NB4 (cell line): ENCODE measurements at places on chromosomes 1 and 21.

- no peak for DNase-seq
Measured at GRCh38 chr1:229093609-229094336, 177.1 kb upstream of the RAB4A start.

- DNase-seq = no peak
Measured at GRCh38 chr1:110074166-110074565, 3.7 kb upstream of the ALX3 start.

DNA sequence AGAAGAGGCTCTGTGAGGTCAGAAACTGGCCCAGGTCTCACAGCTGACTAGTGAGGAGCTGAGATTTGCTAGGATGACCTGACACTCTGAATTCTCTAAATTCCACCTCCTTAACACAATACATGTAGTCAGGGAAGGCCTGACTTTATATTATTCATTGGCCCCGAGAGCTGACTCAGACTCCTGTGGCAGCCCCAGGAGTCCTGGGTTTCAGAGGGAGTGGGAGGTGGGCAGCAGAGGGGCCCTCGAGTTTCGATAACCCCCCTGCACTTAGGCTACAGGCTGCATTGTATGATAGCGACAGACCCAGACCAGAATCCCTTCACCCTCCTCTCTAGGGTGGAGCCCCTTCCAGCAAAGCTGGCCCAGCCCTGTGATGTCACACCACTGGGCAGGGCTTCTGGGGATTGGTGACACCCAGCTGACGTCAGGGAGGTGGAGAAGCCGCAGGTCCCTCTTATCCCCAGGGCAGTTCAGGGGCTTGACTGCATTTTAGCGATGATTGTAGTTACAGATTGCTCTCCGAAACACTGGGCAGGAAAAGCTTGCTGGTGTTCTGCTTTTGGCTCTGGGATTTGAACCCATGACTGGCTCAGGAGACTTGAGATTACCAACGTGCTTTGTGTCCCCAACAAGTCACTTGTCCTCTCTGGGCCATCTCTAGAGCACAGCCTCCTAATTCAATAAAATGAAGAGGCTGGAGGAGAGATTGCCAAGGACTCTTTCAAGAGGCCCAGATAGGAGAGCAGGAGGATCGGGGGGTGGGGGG lies 17.0 kb upstream of the GPR37L1 start:
- DNase-seq = no peak

- DNase-seq = no peak
Measured at GRCh38 chr1:111943846-111944749, 45.4 kb downstream of the KCND3 start.

DNA sequence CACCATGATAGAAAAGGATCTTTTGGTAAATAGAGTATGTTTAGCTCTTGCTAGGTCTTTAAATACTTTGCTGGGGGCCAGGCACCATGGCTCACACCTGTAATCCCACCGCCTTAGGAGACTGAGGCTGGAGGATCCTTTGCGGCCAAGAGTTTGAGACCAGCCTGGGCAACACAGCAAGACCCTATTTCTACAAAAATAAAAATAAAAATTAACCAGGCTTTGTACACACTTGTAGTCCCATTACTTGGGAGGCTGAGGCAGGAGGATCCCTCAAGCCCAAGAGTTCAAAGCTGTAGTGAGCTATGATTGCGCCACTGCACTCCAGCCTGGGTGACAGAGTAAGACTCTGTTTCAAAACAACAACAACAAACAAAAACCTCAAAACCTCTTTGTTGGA lies 1.1 kb upstream of the KCNE2 start:
- no peak for DNase-seq

DNA sequence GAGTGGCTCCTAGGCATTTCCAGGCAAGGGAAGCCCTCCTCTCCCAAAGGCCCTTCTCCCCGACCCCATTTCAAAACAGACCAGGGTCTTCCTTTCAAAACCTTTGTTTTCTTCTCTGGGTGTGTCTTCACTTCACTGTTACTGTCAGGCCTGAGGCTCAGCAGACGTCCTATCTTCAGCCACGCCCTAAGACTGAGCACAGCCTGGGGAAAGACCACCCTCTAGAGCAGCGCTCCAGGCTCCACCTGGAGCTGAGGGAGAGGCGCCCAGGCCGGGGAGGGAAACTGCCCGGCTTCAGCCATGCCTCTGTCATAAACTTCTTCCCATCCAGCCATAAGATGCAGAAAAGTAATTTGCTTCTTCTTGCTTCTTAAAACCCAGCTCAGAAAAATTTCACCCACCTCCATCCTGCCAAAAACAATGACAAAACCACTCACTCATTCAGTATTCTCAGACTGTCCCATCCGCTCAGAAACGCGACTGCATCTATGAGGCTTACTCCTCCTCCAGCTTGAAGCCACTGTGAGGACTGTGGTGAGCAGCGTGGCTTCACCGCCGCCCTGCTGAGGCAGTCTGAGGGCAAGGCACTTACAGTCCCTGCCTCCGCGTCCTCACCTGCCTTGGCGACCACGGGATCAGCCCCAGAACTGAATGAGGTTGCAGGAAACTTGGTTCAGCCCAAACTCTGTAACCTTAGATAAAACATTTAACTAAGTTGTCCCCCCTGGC lies 36.1 kb downstream of the VN1R5 start:
- DNase-seq = no peak

GRCh38 chr1:201089596-201089995 lies 22.6 kb downstream of the CACNA1S start:
- DNase-seq = no peak

- DNase-seq = no peak
Measured at GRCh38 chr1:154717528-154717924, 109.5 kb upstream of the ADAR start.

DNA sequence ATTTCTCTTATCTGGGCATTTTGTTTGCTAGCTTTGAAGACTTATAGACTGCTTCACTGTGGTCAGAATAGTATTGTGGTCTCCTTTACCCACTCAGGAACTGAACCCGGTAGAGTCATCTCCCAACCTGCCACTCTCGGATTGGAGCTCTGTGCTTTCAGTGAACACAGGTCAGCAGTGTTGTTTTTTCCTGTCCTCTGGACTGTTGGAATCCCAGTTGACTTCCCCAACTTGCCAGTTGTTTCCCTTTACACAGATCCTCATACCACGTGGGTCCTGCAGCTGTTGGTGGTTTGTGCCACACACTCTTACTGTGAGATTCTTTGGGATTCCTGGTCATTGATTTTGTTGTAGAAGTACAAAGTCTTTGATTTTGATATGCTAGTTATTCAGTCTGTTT lies 214.1 kb downstream of the DYRK1A start:
- no peak for DNase-seq

DNA sequence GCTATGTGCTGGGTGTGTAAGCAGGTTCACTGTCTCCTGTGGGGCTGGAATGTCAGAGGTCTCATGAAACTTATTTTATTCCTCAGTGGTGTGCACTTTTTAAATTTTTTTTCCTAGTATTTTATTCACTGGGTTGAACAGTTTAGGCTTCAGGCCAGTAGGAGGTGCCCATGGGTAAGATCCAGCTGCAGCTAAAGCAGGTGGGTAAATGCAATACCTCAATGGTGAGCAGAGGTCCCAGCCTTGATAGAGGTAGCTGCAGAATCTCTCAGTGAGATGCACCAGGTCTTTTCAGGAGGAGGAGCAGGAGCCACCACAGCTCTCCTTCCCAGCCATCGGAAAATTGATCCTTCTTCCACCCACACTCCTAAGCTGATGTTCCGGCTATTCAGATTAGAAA lies 12.6 kb upstream of the OR6N2 start:
- DNase-seq = peak; percentile 52

DNA sequence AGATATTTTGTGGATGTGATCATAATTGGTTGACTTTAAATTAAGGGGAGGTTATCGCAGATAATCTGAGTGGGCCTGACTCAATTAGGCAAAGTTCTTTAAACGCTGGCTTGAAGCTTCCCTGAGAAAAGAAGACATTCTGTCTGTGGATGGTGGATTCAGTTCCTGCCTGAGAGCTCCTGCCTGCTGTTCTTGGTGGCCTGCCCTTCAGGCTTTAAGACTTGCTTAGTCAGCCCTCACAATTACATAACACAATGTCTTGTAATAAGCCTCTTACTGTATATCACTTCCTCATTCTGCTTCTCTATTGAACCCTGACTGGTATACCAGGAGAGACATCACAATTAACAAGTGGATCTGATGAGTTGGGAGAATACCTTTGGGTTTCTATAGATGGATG lies 50.2 kb downstream of the KCNJ6 start:
- DNase-seq = peak; percentile 86

- no peak for DNase-seq
Measured at GRCh38 chr1:23134055-23134454, 34.6 kb downstream of the LUZP1 start.

- no peak for DNase-seq
Measured at GRCh38 chr1:236025836-236026235, 39.1 kb downstream of the NID1 start.

GRCh38 chr21:26443867-26444266 lies 129.2 kb downstream of the CYYR1 start:
- no peak for DNase-seq

- DNase-seq = no peak
Measured at GRCh38 chr1:33319186-33319948, 1.5 kb downstream of the A3GALT2 start.

DNA sequence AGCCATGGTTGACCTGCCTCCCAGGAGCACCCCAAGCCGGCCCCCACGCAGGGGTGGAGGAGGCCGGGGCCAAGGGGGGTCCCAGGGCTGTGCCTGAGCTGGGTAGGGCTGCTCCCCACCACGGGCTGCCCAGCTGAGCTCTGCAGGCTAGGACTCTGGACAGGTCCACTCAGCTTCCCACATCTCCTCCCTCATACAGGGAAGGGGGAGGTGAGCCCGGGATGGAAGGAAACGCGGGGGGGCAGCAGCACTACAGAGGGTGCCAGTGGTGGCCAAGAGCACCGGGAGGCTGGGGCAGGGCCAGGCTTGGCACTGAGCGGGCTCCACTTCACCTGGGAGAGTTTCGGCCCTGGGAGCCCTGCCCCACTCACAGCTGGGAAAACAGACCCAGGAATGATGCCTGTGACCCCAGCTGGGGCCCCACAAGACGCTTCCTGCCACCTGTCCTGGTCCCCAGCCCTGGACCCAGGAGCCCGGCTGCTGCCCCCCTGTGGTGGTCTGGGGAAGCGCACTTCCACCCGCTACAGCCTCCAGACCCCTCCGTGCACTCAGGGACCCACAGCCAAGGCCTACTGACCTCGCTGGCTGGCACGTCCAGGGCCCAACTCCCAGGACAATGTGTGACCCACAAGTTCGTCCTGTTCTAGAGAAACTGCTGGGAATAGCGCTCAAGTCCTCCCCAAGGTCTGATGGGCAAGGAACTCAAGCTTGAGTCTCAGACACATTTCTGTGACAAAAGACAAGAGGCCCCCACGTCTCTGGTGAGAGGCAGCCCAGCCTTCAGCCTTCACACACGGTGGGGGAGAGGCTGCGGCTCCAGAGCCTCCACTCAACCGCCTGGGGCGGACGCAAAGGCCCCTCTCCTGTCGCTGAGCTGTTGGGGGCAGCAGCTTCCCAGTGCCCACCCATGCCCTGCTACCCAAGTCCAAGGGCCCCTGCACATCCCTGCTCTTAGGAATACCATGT lies 3.0 kb downstream of the AURKAIP1 start:
- DNase-seq = peak; percentile 74

DNA sequence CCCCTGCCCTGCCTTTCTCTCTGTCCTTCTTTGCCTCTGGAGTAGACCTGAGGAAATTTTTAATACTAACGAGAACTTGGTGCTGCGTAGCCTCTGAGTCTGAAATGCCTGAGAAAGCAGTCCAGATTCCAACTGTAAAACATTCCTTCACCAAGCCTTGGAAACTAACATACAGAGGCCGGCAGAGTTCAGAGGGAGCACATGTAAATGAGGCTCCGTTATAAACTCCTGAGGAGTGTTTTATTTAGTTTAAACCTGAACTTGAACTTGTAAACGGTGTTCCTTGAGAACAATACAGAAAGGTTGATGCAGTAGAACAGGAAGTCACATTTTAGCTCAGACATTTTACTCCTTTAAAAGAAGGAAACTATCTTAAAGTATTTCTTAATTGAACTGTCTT lies 280.7 kb downstream of the TM2D1 start:
- no peak for DNase-seq

DNA sequence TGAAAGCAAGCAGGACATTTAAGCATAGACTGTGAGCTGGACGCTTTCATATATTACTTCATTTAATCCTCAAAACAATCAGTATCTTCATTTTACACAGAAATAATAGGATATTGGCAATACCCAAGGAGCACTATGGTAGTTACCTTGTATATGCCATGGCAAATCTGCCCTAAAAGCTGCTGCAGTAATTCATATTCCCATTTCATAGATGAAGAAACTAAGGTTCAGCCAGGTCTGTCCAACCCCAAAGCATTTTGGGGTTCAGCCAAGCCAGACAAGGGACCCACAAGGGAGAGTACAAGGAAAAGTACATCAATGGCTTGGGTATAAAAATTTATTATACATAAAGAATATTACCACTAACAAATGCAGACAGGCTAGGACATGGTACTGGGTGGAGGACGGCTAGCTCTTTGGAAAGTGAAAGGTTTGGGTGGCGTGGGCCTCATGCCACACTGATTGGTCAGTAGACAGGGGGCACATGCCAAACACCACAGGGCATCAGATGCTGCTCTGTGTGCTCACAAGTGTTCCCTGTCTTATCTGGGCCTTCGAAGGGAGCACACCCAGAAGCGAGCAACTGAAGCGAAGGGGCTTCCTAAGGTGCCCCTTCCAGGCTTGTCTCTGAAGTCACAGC lies 23.9 kb upstream of the PTAFR start:
- no peak for DNase-seq
